ENCODE measurements at places on chromosomes 12 and 14.

DNA sequence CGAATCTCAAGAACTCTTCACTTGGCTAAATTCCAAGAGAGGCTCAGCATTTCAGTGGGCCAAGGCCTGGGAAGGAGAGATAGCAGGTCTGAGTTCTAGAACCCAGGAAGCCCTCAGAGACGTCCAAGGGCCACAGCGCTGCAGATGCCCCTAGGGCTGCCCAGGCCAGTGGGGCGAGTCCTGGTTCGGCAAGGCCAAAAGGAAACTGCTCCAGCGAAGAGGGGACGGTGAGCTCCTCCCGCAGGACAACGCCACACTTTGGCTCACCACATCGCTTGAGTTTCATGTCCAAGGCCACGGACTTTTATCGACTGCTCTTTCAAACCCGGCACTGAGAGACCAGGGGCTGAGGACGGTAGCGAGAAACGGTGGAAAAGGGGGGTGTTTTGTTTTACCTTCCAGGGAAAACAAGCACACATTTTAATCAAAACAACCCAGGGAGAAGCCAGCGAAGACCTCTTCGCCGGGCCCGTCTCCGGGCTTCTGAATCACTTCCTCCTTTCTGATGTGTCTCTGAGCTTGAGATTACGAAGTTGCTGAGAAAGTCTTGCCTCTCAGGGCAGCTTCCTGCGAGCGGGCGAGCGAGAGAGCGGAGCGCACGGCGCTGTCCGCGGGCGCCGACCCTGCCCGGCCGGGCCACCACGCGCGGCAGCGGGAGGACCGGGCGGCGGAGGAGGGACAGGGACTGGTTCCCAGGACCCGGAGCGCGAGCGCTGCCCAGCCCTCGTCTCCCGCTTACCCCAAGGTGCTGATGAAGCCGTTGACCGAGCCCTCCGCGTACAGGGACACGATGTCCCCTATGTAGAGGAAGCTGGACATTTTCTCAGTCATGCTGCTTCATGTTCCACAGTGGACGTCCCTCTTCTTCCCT lies 808 bp downstream of the ITPR2 start:
- peak; percentile 86 for DNase-seq

- no peak for DNase-seq
Measured at GRCh38 chr12:125159702-125160101, 94.5 kb downstream of the AACS start.

- no peak for DNase-seq
Measured at GRCh38 chr12:111841236-111841749, 735 bp upstream of the MAPKAPK5 start.

- DNase-seq = no peak
Measured at GRCh38 chr12:121582583-121583333, 1.9 kb upstream of the KDM2B start.

DNA sequence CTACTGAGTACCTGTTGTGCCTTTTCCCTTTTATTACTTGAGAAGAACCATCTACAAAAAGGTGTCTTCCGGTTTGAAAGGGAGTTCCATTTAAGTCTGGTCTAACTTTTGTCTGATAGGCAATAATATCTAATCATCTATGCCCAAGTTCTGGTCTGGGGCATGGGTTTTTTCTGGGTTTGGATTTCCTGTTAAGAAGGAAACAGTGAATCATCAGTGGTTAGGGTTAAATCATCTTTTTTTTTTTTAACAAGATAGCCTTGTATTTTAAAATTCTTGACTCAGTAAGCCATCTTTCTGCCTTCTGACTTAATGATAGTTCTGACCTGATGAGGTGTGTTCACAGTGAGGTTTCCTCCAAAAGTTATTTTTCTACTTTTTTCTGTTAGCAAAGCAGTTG lies 29.3 kb upstream of the CPNE8 start:
- DNase-seq = peak; percentile 6

GRCh38 chr14:63436286-63437098 lies 106.7 kb downstream of the PPP2R5E start:
- no peak for DNase-seq

GRCh38 chr14:50607181-50607580 lies 47.2 kb downstream of the ATL1 start:
- peak; percentile 59 for DNase-seq

DNA sequence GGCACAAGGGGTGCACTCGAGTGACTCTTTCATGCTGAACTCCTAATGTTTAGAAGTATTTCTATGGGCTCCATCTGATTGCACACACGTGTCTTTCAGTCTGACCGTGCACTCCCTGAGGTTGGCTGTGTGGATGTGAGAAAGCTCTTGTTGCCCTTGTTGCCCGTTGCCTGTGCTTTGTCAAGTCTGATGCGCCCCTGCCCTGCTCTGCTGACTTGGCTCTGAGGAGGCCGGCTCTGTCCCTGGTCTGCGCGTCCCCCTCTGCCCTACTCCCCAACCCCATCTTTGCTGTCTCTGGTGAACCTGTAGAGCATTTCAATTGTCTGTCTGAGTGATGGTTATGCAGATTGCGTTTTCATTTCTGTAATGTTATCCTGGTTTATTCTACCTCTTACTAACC lies 802.3 kb downstream of the NRXN3 start:
- no peak for DNase-seq

GRCh38 chr14:40213701-40214100 lies 781.5 kb upstream of the FBXO33 start:
- DNase-seq = no peak

- no peak for DNase-seq
Measured at GRCh38 chr14:90809530-90810312, 6.5 kb downstream of the TTC7B start.

GRCh38 chr12:3141339-3142321 lies 64.5 kb downstream of the TSPAN9 start:
- DNase-seq = no peak

- peak; percentile 47 for DNase-seq
Measured at GRCh38 chr14:56216626-56217379, 98.6 kb downstream of the PELI2 start.

DNA sequence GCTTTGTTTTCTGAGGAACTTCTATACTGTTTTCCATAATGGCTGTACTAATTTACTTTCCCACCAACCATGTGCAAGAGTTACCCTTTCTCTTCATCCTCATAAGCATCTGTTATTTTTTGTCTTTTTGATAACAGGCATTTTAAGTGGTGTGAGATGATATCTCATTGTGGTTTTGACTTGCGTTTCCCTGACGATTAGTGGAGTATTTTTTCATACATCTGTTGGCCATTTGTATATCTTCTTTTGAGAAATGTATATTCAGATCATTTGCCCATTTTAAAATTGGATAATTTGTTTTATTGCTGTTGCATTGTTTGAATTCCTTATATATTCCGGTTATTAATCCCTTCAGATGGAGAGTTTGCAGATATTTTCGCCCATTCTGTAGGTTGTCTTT lies 10.2 kb upstream of the HMGA2 start:
- DNase-seq = no peak

DNA sequence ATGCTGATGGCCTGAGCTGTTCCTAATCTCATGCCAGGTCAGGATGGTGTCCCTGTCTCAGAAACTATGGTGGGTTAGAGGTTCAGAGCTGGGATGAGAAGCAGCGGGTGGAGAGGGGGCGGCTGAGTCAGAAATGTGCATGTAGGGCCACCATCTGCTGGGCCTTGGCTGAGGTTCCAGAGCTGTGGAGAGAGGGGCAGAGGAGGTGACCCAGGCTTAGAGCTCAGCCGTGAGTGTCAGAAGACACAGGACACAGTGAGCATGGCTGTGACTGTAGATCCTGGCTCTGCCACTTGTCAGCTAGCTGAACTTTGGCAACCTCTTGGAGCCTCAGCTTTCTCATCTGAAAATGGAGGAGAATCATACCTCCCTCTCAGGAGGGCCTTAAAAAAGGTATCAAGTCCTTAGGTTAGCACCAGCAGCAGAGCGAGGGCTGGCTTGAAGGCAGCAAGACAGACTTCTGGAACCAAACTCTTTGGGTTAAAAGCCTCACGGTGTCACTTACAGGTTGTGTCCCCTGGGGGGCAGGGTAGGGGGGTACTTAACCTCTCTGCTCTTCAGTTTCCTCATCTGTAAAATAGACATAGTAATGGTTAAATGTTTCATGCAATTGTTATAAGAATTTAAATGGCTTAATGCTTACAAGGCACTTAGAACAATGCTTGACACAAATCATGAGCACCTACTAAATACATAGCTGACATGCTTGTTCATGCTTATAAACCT lies 34.8 kb downstream of the TMEM229B start:
- DNase-seq = no peak

GRCh38 chr14:87271331-87271730 lies 721.7 kb downstream of the GALC start:
- no peak for DNase-seq

DNA sequence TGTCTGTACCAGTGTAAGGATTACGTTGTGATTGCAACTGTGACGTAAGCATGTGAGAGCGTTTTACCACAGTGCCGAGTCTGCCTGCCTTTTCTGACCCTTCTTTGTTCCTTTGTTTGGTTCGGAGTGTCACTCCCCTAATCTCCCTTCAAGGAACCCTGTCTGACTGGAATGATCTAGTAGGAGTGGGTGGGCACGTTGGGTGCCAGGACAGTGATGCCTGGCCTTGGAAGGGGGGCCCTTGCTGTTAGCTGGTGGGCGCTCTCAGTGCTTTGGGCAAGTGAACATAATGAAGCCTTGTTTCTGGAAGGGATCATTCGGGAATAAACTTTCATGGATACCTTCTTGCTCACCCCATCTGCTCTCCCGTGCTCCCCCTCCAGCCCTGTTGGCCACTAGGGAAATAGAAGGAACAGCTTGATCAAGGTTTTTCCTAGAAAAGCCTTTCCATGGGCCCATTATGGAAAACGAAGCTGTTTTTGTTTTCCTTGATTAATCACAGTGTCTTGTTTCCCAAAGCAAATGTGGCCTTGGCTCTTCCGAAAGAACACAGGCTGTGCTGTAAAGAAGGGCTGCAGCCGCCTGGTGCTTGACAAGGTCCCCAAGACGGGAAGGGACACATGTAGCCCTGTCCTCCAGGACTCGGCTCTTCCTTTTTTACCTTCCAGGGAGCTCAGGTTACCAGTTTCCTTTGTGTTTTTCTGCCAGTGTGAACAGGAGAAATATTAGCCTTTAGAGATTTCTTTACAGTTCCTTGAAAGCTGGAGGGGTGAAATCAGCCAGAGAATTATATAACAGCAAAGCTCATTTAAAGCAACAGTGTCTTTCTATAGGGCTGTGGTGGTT lies 215.5 kb downstream of the CRADD start:
- DNase-seq = no peak

GRCh38 chr12:17062267-17063036 lies 456.5 kb upstream of the LMO3 start:
- DNase-seq = no peak

DNA sequence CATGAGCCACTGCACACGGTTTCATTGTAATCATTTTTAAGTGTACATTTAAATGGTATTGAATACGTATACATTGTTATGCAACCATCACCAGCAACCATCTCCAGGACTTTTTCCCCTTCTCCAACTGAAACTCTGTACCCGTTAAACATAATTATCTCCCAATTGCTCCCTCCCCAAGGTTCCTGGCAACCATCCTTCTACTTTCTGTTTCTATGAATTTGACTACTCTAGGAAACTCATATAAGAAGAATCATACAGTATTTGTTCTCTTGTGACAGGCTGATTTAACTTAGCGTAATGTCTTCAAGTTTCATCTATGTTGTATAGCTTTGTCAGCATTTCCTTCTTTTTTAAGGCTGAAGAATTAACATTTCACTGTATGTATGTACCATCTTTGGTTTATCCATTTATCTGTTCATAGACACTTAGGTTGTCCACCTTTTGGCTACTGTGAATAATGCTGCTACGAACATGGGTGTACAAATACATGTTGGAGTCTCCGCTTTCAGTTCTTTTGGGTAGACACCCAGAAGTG lies 223.1 kb downstream of the EFCAB11 start:
- no peak for DNase-seq

DNA sequence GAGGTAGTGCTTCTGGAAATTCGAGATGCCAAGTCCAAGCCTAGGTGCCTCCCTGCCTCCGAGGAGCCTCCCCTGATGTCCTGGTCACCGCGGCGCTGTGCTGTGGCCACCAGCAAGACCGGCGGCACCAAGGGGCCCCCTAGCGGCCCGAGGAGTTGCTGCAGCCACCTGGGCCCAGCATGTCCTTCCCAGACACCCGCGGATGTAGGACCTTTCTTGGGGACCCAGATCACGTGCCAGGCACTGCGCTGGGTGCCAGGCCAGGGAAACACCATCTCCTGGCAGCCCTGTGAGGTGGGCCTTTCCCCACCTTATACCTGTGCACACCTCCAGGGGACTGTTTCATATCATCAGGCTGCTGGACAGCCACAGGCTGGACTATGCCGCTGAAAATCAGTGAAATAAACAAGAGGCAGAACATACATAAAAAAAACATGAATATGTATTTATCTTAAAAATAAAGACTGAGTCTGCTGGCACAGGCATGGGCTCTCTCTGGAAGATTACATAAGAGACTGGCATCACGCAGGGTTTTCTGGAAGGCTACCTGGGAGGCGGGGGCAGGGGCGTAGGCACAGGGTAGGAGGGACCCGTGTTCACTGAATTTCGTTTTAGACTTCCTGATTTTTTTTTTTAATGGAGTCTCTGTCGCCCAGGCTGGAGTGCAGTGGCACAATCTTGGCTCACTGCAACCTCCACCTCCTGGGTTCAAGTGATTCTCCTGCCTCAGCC lies 15.9 kb upstream of the HHIPL1 start:
- DNase-seq = peak; percentile 61

- no peak for DNase-seq
Measured at GRCh38 chr12:41661141-41661765, 473.1 kb downstream of the PDZRN4 start.

DNA sequence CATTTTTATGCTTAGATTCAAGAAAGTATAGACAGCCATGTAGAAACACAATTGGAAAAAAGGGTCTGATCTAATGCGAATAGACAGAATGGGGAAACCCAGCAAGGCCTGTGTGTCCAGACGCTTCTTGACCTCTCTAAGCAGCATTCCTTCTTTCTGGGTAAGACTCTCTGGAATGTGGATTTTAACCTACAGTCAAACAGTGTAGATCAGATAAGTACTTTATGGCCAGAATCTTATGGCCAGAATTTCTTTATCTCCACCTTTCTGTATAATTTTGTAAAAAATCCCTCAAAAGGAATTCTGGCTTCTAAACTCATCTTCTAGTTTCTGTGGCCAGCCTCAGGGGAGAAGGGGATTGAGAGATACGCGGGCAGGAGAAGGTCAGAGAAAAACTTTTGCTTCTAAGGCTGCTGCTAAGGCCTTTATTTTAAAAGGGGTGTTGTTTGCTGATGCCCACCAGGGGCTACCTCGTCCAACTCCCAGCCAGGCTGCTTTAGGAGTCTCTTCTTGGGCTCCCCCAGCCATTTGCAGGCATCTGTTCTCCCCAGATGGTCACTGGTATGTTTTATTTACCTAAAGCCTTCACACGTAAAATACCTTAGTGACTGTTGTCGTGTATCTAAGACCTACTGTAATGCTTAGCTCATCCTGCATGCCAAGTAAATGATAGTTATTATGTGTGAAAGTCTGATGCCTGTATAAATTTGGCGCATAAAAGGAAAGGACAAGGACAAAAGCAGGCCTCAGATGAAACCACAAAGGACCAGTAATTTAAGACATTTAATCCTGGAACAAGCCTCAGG lies 68.4 kb downstream of the ANO6 start:
- peak; percentile 95 for DNase-seq

DNA sequence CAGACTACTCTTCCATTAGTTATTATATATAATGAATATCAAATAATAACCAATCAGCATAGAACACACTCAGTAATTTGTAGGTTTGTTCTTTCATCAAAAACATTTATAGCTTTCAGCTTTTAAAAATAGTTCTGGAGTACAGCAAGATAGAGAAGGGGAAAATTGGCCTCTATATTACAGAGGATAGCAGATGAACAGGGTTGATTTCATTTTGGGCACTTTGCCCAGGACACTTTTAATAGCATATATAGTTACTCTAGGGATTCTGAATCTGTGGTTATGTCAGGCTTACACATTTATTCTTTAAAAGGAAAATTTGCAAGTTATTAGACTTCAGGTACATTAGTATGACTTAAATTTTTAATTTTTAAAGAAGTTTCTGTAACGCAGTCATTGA lies 52.6 kb downstream of the IFT81 start:
- DNase-seq = peak; percentile 66

All from iris pigment epithelial cell (primary cell).